ENCODE measurements at places on chromosomes 16 and 17.

GRCh38 chr16:73198481-73198880, 150.6 kb upstream of the ZFHX3 start:
- no peak for DNase-seq

DNA sequence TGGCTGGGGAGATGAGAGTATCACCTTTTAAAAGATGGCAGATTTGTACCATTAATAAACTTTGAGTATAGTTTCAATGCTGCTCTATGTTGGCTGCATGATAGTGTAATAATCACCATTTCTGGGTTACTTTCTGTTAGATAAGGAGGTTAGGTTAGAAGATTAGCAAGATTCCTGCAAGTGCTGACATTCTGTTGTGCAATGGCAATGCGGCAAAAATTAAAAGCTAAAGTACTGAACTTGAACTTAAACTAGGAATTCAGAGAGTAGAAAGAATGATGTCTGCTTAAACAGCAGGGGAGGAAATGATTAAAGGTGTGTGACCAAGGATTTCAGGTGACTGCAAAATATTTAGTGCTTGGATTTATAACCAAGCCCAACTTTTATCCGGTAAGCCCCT, 399.8 kb upstream of the MON1B start:
- DNase-seq: no peak

DNA sequence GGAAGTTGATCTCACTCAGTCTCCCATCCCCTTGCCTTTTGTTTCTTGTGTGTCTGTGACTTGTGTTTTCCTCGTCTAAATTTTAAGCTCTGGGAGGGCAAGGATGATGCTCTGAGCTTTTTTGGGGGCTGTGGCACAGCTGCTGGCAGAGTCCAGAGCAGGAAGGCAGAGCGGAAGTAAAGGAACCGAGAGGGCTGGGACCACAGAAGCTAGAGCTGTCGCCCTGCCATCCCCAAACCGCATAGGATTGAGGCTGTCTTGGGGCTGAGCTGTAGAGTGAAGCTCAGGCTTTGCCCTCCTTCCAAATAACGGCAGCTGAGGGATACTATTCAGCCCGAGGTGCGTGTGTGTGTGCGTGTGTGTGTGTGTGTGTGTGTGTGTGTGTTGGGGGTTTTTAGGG, 3.8 kb upstream of the DNAH2 start:
- no peak for DNase-seq

DNA sequence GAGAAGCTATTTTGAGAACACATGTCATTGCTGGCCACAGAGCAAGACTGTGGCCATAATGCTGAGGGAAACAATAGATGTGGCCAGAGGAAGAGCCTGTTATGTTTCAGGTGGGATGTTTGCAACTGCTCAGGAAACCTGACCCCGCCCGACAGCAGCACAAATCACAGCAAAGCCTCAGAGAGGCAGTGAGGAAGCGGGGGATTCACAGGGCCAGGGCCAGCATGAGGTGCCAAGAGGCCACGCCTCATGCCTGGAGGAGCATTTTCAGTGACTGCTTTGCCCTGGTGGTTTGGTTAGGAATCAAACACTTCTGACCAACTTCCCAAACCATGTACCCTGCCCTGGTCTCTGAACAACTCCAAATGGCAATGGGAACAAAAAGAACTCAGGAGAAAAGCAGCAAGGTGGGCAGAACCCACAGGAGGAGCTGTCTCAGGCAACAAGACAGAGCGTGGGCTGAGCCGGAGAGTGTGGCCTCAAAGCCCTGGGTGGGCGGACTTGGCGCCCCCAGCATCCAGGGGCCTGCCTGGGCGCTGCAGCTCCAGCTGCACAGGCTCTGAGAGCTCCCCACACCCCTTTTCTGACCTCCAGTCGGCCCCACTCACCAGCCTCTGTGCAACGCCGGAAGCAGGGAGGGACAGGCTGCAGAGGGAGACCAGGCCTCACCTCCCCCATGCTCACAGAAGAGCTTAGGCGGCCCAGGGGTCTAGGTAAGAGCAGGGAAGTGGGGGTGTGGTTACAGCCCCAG, 20.6 kb downstream of the HIC1 start:
- DNase-seq: peak; percentile 71

GRCh38 chr16:81265658-81266451, 27.4 kb downstream of the BCO1 start:
- peak; percentile 84 for DNase-seq

DNA sequence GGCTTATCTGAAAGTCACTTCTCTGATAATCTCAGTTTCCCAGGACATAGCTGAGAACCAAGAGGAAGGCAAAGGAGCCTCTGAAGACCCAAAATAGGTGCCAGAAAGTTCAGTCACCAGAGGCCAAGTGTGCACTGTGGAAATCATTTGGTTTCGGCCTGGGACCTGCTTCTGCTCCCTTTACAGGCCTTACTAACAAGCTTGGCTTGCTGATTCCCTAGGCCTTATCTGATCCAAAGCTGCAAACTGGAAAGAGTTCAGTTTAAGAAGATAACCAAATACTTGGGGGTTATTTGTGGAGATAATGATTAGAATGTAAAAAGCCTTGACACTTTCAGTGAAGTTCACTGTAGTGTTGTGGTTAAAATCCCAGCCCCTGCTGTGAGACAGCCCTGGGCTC, 17.0 kb downstream of the ITGA3 start:
- DNase-seq: no peak

DNA sequence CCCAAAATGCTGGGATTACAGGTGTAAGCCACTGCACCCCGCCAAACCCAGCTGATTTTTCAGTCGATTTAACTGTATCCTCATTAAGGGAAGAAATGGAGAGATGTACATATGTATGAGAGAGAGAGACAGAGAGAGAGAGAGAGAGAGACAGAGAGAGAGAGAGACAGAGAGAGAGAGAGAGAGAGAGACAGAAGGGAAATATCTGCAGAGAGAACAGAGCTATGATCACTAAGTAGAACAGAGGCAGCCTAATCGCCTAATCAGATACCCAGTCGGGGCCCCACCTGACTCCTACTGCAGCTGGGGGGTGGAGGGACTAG, 70.0 kb downstream of the RBBP6 start:
- DNase-seq: no peak

- no peak for DNase-seq
Observed at GRCh38 chr17:71413935-71414334, 706.9 kb upstream of the SOX9 start.

GRCh38 chr17:63635787-63636186, 13.6 kb downstream of the MAP3K3 start:
- no peak for DNase-seq

DNA sequence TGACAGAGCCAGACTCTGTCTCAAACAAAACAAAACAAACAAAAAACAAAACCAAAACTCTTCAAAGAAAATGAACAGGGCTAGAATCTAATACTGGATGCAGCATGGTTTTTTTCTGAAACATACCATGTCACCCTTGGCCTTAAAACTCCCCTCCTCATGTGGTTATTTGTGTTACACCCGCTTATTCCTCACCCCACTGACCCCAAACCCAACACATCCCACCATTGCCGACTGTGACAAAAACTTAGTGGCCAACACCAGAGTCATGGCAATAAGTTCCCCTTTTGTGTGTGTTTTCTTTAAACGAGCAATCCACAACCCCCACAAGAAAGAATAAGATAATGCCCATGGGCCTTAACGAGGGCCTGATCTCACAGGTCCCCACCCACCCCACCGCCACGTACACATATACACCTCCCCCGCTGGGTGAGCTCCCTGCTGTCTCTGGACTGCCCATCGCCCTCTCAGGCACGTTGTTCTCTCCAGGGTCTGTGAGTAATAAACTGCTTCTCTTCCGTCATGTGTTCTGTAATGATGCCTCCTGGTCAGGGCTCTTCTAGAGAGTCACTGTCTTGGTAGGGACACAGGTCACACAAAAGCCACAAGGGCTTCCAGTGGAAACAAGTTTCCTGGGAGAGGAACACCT, 16.8 kb upstream of the ENGASE start:
- no peak for DNase-seq

DNA sequence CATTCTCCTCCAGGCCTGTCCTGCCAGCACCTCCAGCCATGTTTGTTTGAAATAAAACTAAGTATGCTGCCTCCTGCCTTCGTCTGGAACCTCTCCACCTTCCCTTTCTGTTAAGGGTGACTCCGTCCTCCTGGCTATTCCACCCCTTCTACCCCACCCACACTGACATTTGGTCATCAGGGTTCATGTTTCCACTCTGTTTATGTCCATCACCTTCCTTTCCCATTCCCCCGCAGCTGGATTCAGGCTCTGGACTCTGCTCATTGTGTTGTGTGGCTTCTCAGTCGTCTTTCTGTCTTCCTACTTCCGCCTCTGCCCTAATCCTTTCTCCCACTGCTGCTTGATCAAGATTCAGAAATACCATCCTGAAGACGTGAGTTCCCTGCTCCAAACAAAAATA, 28.6 kb downstream of the EPN2 start:
- no peak for DNase-seq

DNA sequence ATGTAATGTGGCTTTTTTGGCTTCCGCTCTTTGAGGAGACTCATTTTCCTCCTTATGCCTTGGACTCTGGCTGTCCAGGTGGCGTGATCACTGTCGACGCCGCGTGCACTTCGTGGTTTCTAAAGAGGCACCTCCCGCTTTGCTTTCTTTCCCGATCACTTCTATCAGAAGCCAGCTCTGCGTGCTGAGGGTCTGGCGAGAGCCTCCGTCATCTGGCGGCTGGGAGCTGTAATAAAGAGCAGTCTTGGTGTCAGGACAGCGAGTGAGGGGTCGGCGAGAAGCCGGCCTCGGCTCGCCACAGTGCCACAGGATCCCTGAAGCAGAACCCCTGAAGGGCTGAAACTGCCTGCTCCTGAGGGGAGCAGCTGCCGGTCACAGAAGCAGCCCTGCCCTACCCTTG, 7.4 kb downstream of the ZNF750 start:
- no peak for DNase-seq

- DNase-seq: no peak
Observed at GRCh38 chr17:64024781-64025731, 4.6 kb upstream of the ICAM2 start.

DNA sequence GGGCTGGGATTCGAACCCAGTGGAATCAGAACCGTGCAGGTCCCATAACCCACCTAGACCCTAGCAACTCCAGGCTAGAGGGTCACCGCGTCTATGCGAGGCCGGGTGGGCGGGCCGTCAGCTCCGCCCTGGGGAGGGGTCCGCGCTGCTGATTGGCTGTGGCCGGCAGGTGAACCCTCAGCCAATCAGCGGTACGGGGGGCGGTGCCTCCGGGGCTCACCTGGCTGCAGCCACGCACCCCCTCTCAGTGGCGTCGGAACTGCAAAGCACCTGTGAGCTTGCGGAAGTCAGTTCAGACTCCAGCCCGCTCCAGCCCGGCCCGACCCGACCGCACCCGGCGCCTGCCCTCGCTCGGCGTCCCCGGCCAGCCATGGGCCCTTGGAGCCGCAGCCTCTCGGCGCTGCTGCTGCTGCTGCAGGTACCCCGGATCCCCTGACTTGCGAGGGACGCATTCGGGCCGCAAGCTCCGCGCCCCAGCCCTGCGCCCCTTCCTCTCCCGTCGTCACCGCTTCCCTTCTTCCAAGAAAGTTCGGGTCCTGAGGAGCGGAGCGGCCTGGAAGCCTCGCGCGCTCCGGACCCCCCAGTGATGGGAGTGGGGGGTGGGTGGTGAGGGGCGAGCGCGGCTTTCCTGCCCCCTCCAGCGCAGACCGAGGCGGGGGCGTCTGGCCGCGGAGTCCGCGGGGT, at the start of gene CDH1:
Gene CDH1, plus strand, starts transcription at position 247 of the 684 bp plus-strand sequence. Its CDS starts 124 bp downstream, at position 371.
- DNase-seq: no peak
